ENCODE measurements at places on chromosomes 1 and 21.
A peak's percentile ranks its signal among the peaks of the same experiment; 100 is the strongest.

DNA sequence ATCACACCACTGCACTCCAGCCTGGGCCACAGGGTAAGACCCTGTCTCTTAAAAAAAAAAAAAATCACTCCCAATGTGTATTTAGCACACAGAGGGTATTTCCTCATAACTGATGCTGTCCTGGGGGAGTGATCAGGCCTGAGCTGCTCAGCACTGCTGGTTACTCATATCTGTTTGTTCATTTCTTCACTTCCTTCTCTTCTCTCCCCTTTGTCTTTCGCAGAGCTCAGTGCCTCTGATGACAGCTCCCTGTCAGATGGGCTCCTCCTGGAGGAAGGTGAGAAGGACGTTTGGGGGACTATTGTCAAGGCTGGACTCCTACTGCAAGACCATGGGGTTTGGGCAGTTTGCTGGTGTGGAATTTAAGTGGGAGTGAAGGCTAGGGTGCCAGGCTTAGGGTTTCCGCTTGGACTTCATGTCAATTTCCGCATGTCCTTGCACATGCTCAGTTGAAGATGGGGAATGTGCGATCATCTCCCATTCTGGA is 13.0 kb downstream of the INAVA start:
- H3K36me3 ChIP-seq = no peaks in the 10 kb centered on the region
- no peak overlapping the region for H3K4me3 ChIP-seq
- DNase-seq = no peak
- H3K27ac ChIP-seq = no peak overlapping the region
- no peaks in the 10 kb centered on the region for H3K4me1 ChIP-seq

- H3K27me3 ChIP-seq = no peaks in the 10 kb centered on the region
- H3K27ac ChIP-seq = no peak overlapping the region
These were observed 153.3 kb downstream of the NR5A2 start for GRCh38 chr1:200180821-200181220.

- DNase-seq = no peak
- H3K27me3 ChIP-seq = no peaks in the 10 kb centered on the region
- no peak overlapping the region for H3K27ac ChIP-seq
- H3K4me3 ChIP-seq = no peak overlapping the region
These were observed 261.7 kb downstream of the NPHP4 start for GRCh38 chr1:5730272-5731109.

- DNase-seq = peak; percentile 70
- H3K36me3 ChIP-seq = no peaks in the 10 kb centered on the region
- H3K4me1 ChIP-seq = peaks cover 5% of the 10 kb centered on the region
- no peak overlapping the region for H3K4me3 ChIP-seq
- no peak overlapping the region for H3K27ac ChIP-seq
These were observed 241.8 kb upstream of the IRF2BP2 start for GRCh38 chr1:234851450-234852438.

- no peak overlapping the region for H3K4me3 ChIP-seq
- H3K4me1 ChIP-seq = no peaks in the 10 kb centered on the region
- H3K27me3 ChIP-seq = no peaks in the 10 kb centered on the region
- no peak for DNase-seq
- no peaks in the 10 kb centered on the region for H3K36me3 ChIP-seq
- H3K27ac ChIP-seq = no peak overlapping the region
These were observed 149.2 kb upstream of the KCNK2 start for GRCh38 chr1:214933375-214933774.

- DNase-seq = no peak
- peaks cover 25% of the 10 kb centered on the region for H3K4me1 ChIP-seq
- H3K27ac ChIP-seq = no peak overlapping the region
These were observed 44.9 kb downstream of the GADD45A start for GRCh38 chr1:67729872-67730271.

DNA sequence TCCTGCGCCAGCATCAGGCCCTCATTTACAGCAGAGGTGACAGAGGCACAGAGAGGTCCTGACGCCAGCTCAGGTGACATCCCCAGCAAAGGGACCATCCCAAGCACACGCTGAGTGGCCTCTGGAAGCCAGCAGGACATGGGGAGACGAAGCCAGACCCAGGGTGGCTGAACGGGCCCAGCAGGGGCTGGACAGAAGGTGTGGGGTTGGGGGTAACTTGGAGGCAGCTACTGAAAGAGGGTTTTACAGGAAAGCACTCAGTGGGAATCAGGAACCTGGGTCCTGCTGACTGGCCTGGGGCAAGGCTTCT is 1.6 kb upstream of the ARHGEF16 start:
- DNase-seq = no peak
- no peak overlapping the region for H3K4me3 ChIP-seq
- no peaks in the 10 kb centered on the region for H3K4me1 ChIP-seq
- no peak overlapping the region for H3K27ac ChIP-seq
- no peaks in the 10 kb centered on the region for H3K27me3 ChIP-seq

DNA sequence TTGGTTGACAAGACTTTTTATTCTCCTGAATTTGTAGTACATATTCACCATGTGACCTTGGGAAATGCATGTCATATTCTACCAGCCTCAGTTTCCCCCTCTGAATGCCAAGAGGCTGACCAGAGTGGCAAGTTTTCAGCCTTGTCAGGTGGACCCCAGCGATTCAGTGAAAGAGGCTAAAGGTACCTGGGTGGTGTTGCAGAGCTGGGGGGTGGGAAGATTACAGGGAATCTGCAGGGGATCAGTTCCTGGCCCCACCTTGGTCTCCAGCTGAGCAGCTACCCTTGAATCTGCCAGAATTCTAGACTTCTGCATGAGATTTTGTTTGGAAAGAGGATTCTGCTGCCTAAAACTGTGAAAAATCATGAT is 27.9 kb upstream of the KCNA2 start:
- no peak for DNase-seq
- H3K4me3 ChIP-seq = no peak overlapping the region
- H3K27ac ChIP-seq = no peak overlapping the region
- H3K27me3 ChIP-seq = peaks cover 2% of the 10 kb centered on the region

GRCh38 chr21:29453511-29453910 is 154.8 kb downstream of the BACH1 start:
- peak; percentile 36 for DNase-seq
- H3K4me1 ChIP-seq = no peaks in the 10 kb centered on the region
- H3K36me3 ChIP-seq = no peaks in the 10 kb centered on the region

DNA sequence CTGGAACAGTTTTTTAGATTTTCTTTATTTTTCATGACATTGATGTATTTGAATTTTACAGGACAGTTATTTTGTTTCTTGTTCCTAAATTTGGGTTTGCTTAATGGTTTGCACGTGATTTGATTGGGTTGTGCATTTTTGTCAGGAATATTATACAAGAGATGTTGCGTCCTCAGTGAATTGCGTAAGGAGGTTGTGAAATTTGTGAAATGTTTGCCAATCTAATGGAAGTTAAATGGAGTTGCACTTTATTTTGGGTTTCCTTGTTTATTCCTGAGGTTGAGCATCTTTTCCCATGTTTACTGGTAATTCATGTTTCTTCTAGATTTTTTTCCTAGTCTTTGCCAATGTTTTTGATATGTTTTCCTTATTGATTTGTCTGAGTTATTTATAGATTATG is 19.9 kb downstream of the ZNF648 start:
- H3K27me3 ChIP-seq = no peaks in the 10 kb centered on the region
- no peaks in the 10 kb centered on the region for H3K36me3 ChIP-seq
- no peak overlapping the region for H3K4me3 ChIP-seq
- no peak overlapping the region for H3K27ac ChIP-seq
- H3K4me1 ChIP-seq = no peaks in the 10 kb centered on the region
- peak; percentile 21 for DNase-seq

DNA sequence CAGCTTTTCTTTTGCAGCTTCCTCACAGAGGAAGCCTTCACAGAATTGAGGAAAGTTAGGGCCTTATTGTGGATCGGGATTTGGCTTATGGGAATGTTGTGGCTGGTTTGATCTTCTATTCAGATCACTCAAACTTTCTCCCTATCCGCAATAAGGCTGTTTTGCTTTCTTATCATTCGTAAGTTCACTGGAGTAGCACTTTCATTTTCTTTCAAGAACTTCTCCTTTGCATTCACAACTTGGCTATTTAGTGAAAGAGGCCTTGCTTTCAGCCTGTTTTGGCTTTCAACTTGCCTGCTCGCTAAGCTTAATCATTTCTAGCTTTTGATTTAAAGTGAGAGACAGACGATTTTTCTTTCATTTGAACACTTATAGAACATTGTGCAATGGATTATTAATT is 181.9 kb upstream of the B3GALT2 start:
- no peak overlapping the region for H3K27ac ChIP-seq
- DNase-seq = no peak
- H3K36me3 ChIP-seq = no peaks in the 10 kb centered on the region
- H3K4me3 ChIP-seq = no peak overlapping the region
- H3K27me3 ChIP-seq = no peaks in the 10 kb centered on the region

DNA sequence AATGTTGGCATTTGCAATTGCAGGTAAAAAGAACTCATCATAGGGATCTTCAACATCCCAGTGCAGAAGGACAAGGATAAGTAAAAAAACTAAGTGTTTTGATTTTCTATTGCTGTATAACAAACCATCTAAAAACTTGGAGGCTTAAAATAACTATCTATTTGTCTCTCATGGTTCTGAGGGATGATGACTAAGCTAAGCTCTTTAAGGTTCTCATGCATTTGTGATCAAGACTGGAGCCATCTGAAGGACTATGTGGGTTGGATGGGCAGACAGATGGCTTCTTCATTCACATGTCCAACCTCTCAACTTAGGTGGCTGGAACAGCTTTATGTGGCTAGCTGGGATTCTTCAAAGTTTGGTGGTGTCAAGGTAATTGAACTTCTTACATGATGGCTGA is 51.5 kb downstream of the RPL5 start:
- H3K27me3 ChIP-seq = no peaks in the 10 kb centered on the region
- H3K4me3 ChIP-seq = no peak overlapping the region
- DNase-seq = no peak
- H3K4me1 ChIP-seq = no peaks in the 10 kb centered on the region
- H3K27ac ChIP-seq = no peak overlapping the region

DNA sequence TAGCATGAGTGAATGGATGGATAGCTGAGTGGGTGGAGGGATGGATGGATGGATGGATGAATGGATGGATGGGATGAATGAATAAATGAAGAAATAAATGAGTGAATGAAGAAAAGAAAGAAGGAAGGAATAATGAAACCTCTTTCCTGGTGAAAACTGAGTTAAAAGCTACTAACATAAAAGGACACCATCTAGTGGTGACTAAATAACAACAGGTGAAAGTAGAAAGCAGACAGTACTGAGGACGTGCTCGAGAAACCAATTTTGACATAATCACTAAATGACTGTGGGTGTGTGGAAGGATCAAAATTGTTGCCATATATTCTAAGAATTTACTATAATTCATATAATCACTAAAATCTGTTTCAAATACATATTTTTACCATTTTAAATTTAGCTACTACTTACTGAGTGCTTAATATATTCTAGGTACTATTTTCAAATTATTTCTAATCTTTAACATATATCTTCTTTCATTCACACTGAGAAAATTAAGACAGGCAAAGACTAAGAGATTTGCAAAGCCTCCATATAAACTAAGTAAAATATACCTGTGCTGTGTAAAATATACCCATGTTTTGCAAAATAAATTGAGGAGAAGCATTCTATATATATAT is 522.9 kb downstream of the LRRIQ3 start:
- H3K36me3 ChIP-seq = no peaks in the 10 kb centered on the region
- H3K27me3 ChIP-seq = no peaks in the 10 kb centered on the region
- H3K4me3 ChIP-seq = no peak overlapping the region
- no peak overlapping the region for H3K27ac ChIP-seq

GRCh38 chr21:42269386-42269785 is 45.8 kb downstream of the TFF3 start:
- DNase-seq = no peak
- H3K27me3 ChIP-seq = no peaks in the 10 kb centered on the region
- H3K4me3 ChIP-seq = no peak overlapping the region
- H3K36me3 ChIP-seq = no peaks in the 10 kb centered on the region

DNA sequence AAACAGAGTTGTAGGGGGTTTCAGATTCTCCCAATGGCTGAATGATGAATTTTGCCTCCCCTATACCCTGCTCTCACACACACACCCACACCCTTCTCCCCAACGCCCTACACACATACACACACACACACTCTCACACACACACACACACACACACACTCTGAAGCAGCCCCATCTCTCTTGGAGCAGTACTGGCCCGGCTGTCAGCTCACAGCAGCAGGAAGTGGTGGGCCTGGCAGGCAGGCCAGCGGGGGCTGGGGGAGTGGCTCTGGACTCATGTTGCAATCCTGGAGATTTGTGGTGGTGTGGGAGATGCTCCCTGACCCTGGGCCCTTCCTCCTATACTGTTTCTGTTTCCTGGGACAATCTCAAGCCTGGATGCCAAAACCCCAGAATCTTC is 2.2 kb downstream of the IKBKE start:
- DNase-seq = peak; percentile 86
- H3K36me3 ChIP-seq = peaks cover 16% of the 10 kb centered on the region
- no peak overlapping the region for H3K4me3 ChIP-seq
- H3K27ac ChIP-seq = peak overlapping the region; percentile 35
- H3K4me1 ChIP-seq = peaks cover 22% of the 10 kb centered on the region

- no peaks in the 10 kb centered on the region for H3K27me3 ChIP-seq
- no peak for DNase-seq
These were observed 141.1 kb upstream of the IRF2BP2 start for GRCh38 chr1:234750922-234751627.

DNA sequence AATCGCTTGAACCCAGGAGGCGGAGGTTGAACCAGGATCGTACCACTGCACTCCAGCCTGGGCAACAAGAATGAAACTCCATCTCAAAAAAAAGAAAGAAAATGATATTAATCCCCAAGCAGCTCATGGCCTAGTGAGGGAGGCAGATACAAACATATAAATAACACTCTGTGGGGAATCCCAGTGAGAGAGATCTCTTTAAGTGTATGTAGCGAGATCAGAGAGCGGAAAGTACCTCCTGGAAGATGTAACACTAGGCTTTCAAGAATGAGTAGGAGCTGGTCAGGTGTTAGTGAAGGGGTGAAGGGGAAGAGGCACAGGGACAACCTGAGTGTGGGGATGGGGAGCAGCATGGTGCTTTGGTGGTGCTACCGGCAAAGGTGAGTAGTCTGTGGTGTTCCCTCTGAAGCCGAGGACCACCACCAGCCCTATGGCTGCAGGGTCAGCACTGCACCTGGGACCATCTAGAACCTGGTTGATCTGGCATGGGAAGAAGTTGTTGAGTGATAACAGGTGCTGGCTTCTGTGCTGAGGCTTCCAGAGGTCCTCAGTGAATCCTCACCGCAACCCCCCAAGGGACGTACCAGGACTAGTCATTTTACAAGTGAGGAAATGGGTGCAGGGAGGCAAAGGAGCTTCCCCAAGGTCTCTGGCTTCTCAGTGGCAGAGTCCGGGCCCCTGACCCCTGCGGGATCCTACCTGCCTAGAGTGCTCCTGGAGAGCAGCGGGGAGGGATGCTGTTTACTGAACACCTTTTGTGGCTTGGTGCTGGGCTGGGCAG is 367.6 kb upstream of the VAMP3 start:
- H3K27ac ChIP-seq = no peak overlapping the region
- no peaks in the 10 kb centered on the region for H3K36me3 ChIP-seq
- no peak for DNase-seq
- H3K4me3 ChIP-seq = no peak overlapping the region
- no peaks in the 10 kb centered on the region for H3K27me3 ChIP-seq
